Endothelial cell of umbilical vein (primary cell): ENCODE measurements at places on chromosomes 2 and 18. TPM values are rescaled to one million over a fixed set of nuclear protein-coding genes. Genes with fewer than 3 reads are reported as not detected.
A peak's percentile ranks its signal among the peaks of the same experiment; 100 is the strongest.

DNA sequence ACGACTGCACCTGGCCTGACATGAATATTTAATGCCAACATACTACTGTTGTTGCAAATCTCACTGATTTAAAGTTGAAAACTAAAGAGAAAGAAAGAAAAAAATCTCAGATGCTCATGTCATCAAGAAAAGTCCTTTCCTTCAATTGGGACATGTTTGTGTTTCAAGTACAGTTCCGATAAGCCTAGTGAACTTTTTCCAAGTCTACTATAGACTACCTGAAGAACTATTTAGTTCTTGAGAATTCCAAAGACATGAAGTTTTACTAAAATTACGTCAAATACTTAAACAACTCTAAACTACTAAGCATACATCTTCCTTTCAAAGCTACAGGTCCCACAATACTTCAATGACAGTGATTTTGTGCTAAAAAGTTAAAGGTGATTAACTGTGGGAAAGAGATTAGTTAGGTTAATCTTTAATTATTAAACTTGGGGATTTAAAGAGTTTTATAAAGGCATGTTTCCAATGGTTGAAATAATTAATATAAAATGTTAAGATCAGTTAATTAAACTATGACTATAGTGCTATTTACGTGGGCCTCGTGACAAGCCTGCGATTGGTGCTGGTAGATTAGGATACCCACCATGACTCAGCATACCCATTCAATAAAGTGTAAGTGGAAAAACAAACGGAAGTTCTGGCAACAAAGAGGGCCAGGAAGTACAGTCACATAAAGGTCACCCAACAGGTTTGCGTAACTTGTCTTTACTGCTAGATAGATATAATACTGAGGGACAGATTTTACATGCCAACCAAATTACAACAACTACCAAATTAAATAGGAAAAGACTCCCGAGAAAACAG lies 55.5 kb downstream of the SEPTIN10 start:
- DNase-seq = peak; percentile 96
- H3K27ac ChIP-seq = peak overlapping the region; percentile 96
- H3K4me3 ChIP-seq = no peak overlapping the region
- H3K36me3 ChIP-seq = no peaks in the 10 kb centered on the region
- no peaks in the 10 kb centered on the region for H3K27me3 ChIP-seq
- peaks cover 32% of the 10 kb centered on the region for H3K4me1 ChIP-seq

The KYNU gene
- total RNA-seq = 0.25 TPM in 1 of 2 replicates, not detected in the other

The ATP6V1C2 gene
- total RNA-seq = 0.13 TPM in 1 of 2 replicates, not detected in the other

- H3K27me3 ChIP-seq = peaks cover 12% of the 10 kb centered on the region
- no peak overlapping the region for H3K4me3 ChIP-seq
- H3K36me3 ChIP-seq = no peaks in the 10 kb centered on the region
- H3K27ac ChIP-seq = no peak overlapping the region
- no peaks in the 10 kb centered on the region for H3K4me1 ChIP-seq
- DNase-seq = no peak
Observed at GRCh38 chr2:156405586-156405985, 30.6 kb upstream of the GPD2 start.

DNA sequence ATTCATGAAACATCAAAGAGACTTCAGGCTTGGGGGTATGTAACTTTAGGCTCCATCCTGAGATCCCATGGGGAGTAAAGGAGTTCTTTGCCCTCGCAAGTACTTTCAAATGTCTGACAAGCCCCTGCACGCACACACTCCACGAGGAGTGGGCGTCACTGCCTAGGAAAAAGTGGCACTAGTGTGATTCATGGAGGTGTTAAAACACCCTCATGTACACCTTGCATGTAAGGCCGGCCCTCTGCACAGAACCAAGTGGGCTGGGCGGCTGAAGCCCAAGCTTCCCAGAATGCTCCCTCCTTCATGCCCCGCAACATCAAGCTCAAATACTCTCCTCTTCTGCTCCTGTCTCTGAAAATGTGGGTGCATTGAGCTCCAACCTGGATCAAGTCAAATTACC lies 7.8 kb downstream of the HS1BP3 start:
- H3K4me1 ChIP-seq = peaks cover 8% of the 10 kb centered on the region
- no peak for DNase-seq
- no peak overlapping the region for H3K4me3 ChIP-seq
- H3K36me3 ChIP-seq = no peaks in the 10 kb centered on the region
- H3K27me3 ChIP-seq = no peaks in the 10 kb centered on the region

GRCh38 chr2:121662656-121663055 lies 13.4 kb upstream of the CLASP1 start:
- H3K27ac ChIP-seq = no peak overlapping the region
- no peaks in the 10 kb centered on the region for H3K27me3 ChIP-seq
- no peaks in the 10 kb centered on the region for H3K4me1 ChIP-seq

DNA sequence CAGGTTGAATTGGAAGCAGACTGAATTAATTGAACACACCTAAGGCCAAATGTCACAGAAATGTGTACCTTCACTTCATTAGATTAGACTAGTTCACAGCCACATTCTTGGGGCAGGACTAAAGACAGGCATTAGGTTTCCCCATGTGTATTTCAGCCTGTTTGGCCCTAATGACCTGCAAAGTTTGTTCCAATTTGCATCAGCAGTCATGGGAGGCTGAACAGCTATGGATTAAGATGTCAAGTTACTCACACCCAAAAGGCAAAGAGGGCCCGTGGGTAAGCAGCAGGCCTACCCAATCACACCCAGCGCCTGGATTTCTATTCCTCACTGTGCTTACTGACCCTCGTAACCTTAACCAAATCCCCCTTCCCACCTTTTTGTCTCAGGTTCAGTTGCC lies 99.6 kb upstream of the RIOK3 start:
- H3K4me3 ChIP-seq = no peak overlapping the region
- no peak overlapping the region for H3K27ac ChIP-seq
- H3K36me3 ChIP-seq = no peaks in the 10 kb centered on the region

DNA sequence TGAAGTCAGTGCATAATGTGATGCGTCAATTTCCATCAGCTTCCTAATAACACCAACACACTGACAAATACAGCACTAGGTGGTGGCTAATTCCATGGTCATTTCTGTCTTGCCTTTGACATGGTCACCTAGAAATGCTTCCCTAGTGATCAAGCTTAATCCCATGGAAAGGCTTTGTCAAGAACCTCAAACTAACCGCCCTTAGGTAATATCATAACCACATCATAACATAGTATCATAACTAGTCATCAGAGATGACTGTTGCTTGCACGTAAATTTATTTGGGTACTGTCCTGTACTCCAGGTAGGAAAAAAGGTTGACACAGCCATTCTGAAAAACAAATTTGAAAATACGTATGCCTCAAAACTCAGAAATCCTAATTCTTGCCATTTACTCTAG lies 471.8 kb downstream of the IRS1 start:
- H3K27ac ChIP-seq = no peak overlapping the region
- no peaks in the 10 kb centered on the region for H3K4me1 ChIP-seq
- no peaks in the 10 kb centered on the region for H3K36me3 ChIP-seq
- no peak for DNase-seq

GRCh38 chr2:237717366-237718276 lies 81.0 kb upstream of the RBM44 start:
- no peaks in the 10 kb centered on the region for H3K27me3 ChIP-seq
- H3K27ac ChIP-seq = no peak overlapping the region
- no peak overlapping the region for H3K4me3 ChIP-seq
- no peaks in the 10 kb centered on the region for H3K36me3 ChIP-seq
- DNase-seq = no peak
- peaks cover 26% of the 10 kb centered on the region for H3K4me1 ChIP-seq

The SLC38A11 gene
- total RNA-seq = not detected in 2 replicates

The L3MBTL4 gene
- 0.18 and 0.80 TPM in 2 replicates for total RNA-seq

DNA sequence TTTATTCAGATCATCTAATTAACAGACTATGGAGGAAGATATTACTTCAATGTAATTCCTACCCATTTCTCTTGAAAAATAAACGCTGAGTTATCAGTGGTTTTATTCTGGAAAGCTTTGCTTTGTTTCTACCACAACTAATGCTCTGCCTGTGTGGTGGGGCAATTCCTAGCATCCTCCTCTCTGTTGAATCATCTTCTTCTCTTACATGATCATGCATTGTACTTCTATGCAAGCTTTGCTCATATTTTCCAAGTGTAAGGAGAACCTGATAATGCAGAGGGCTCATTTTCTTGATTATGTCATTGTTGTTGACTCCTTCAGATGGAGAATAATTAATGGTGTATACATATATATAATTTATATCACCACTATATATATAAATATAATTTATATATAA lies 46.7 kb downstream of the CCDC195 start:
- no peak for DNase-seq
- no peak overlapping the region for H3K4me3 ChIP-seq
- H3K27me3 ChIP-seq = no peaks in the 10 kb centered on the region
- no peaks in the 10 kb centered on the region for H3K4me1 ChIP-seq
- no peak overlapping the region for H3K27ac ChIP-seq

DNA sequence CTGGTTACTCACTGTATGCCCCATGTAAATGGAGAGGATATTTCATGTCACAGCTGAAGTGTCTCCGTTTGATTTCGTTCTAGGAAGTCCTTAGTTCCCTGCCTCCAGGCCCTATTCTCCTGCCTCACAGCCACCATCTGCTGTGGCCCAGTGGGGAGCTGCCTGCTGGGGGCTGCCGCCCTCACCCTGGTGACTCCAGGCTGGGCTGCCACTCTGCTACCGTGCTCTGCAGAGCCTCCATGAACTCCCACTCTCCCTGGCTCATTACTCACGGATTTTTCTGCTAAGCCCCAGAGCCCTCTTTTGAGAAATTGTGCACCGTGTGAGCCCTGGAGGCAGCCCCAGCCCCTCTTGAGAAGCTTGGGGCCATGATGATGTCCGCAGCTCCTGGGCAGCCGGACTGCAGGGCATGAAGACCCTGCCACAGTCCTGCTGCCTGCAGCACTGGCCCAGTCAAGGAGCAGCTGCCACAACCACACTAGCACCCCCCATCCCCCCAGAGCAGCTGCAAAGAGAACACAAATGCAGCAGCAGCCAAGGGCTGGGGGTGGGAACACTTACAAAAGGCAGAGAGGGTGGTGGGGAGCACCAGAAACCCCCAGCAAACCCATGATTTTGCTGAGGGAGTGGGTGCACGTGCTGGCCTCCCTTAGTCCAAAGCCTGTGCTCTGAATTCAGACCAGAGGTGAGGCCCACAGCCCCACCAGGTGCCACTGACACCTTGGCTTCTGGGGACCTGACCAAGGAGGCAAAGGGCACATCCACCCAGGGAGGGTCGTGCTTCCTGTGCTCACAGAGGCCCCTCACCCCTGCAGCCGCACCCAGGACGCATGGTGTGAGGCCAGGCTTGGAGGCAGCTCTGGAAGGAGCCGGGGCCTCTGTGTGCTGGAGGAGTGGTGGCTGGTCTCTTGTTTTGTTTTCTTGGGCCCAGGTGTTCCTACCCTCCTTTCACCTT lies 270.2 kb upstream of the RAB6C start:
- H3K27ac ChIP-seq = no peak overlapping the region
- H3K36me3 ChIP-seq = no peaks in the 10 kb centered on the region
- no peak overlapping the region for H3K4me3 ChIP-seq
- no peaks in the 10 kb centered on the region for H3K4me1 ChIP-seq

DNA sequence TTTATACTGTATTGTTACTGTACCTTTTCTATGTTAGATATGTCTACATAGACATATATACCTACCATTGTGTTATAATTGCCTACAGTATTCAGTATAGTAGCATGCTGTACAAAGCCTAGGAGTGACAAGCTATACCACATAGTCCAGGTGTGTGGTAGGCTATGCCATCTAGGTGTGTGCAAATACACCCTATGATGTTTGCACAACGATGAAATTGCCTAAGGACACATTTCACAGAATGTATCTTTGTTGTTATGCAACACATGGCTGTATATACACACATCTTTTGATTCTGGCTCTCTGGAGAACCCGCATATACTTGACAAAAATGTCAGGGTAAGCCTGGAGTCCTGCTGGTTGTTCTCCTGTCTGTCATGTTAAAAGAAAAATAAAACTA lies 85.1 kb downstream of the BCL2L11 start:
- DNase-seq = no peak
- no peaks in the 10 kb centered on the region for H3K27me3 ChIP-seq
- no peak overlapping the region for H3K27ac ChIP-seq
- peaks cover 1% of the 10 kb centered on the region for H3K36me3 ChIP-seq
- H3K4me3 ChIP-seq = no peak overlapping the region

- peaks cover under 1% of the 10 kb centered on the region for H3K4me1 ChIP-seq
- DNase-seq = no peak
- no peaks in the 10 kb centered on the region for H3K36me3 ChIP-seq
- no peak overlapping the region for H3K4me3 ChIP-seq
- H3K27me3 ChIP-seq = peaks cover 28% of the 10 kb centered on the region
- no peak overlapping the region for H3K27ac ChIP-seq
Observed at GRCh38 chr2:20656561-20656960, 5.7 kb upstream of the HS1BP3 start.

GRCh38 chr2:190891889-190892288 lies 11.3 kb downstream of the GLS start:
- no peak overlapping the region for H3K27ac ChIP-seq
- no peak for DNase-seq
- peaks cover 24% of the 10 kb centered on the region for H3K4me1 ChIP-seq
- peaks cover 6% of the 10 kb centered on the region for H3K36me3 ChIP-seq
- no peaks in the 10 kb centered on the region for H3K27me3 ChIP-seq

The SP140 gene
- total RNA-seq = 1.3 TPM in 1 of 2 replicates, not detected in the other
